ENCODE measurements at places on chromosomes 4 and X. TPM values are rescaled to one million over a fixed set of nuclear protein-coding genes. Genes with fewer than 3 reads are reported as not detected.

Gene SLC6A8
- 57.9 TPM for total RNA-seq

Gene SLC25A6
- 345 TPM for total RNA-seq

Gene TMEM156
- total RNA-seq: 0.59 TPM

Gene PPP1R3F
- total RNA-seq: 5.6 TPM

Gene CSAG3
- total RNA-seq: 6.6 TPM

Gene GABRA4
- total RNA-seq: not detected

Gene CNGA1
- total RNA-seq: not detected

GRCh38 chr4:53744446-53745160, 153.3 kb upstream of the LNX1 start:
- no peak for DNase-seq

DNA sequence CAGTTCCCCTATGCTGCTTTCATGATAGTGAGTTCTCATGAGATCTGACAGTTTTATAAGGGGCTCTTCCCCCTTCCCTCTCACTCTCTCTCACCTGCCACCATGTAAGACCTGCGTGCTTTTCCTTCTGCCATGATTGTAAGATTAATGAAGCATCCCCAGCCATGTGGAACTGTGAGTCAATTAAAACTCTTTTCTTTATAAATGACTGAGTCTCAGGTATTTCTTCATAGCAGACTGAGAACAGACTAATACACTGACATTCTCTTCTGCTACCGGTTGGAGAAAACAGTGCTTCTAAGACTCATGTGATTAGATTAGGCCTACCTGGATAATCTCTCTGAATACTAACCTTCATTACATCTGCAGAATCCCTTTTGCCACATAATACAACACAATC, 45.4 kb upstream of the TRPC5OS start:
- DNase-seq: no peak

GRCh38 chrX:40152173-40152711, 54.5 kb upstream of the BCOR start:
- no peak for DNase-seq

DNA sequence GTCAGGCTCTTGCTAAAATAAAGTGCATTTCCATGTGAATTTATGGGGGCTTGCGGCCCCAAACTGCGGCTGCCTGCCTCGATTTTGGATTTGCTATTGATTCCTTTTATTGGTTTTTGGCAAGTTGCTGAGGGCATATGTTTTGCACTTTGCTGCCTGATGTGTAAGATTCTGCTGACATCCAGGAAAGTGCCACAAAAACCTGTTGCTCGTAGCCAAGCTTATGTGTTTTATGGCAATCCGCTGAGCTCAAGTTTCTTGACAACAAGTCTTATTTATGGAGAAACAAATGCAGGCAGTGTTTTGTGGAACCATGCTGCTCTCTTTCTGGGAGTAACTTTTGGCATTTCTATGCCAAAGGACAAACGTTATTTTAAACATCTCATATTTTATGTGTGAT, 97.3 kb upstream of the DDIT4L start:
- DNase-seq: no peak

DNA sequence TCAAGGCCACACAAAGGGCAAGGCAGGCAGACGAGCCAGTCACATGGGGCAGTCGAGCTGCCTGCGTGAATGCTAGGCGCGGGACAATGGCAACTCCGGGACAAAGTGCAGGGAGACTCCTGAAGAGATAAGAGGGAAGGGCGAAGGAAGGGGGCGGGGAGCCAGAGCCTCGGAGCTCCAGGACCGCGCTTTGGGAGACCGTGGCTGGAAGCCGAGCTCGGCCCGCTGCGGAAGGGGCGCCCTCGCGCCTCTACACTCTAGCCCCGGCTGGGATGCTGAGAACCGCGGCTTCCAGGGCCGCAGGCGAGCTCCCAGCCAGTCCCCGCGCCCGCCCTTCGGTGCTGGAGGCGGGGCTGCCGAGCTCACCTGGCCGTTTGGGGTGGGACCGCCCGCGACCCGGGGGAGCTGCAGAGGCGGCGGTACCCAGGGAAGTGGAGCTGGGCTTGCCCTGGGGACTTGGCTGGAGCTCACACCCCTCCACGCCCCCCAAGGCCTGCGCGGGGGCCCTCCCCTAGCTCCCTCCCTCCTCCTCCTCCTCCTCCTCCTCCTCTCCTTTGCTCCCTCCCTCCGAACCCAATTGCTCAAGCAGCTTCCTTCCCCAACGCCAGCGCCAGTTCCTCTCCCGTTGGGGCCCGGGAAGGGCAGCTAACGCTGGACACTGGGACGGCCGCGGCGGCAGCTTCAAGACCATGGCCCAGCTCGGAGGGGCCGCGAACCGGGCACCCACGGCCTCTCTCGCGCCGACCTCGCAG, at the start of gene SOWAHD:
SOWAHD (plus strand) TSS at position 610 of the 752 bp plus-strand sequence; CDS start at position 690, 80 bp downstream.
- no peak for DNase-seq

DNA sequence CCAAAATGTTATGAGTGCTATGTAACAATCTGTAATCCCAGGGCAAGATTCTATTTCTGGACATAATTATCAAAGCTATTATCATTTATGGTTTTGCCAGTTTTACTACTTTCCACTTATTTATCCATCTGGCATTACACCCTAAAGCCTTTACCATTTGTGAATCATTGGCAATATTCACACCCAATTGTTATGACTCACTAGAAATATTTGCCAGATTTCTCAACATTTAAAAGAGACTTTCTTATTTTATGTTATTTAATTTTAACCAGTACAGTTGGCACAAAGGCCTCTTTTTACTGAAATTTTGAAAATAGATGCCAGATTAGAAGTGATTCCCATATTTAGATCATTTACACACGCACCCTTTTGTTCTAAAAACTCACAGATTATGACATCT, 242.7 kb upstream of the WDFY3 start:
- no peak for DNase-seq
